ENCODE measurements at places on chromosomes 16 and 17.

DNA sequence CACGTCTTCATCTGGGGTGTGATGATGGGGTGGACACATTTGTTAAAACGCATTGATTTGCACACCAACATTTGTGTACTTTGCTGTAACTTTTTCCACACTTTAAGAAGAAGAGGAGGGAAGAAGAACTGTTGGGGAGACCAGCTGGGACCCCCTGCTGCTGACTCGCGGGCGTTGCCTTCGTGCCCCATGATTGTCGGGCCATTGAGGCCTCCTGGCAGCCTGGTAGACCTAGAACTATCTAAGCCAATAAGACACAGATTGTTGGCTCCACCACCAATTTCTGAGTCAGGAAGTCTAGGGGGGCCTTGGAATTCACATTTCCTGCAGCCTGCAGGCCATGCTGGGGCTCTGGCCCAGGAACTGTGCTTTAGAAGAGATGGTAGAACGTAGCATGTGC is 105.5 kb downstream of the TNFRSF13B start:
- DNase-seq: no peak

DNA sequence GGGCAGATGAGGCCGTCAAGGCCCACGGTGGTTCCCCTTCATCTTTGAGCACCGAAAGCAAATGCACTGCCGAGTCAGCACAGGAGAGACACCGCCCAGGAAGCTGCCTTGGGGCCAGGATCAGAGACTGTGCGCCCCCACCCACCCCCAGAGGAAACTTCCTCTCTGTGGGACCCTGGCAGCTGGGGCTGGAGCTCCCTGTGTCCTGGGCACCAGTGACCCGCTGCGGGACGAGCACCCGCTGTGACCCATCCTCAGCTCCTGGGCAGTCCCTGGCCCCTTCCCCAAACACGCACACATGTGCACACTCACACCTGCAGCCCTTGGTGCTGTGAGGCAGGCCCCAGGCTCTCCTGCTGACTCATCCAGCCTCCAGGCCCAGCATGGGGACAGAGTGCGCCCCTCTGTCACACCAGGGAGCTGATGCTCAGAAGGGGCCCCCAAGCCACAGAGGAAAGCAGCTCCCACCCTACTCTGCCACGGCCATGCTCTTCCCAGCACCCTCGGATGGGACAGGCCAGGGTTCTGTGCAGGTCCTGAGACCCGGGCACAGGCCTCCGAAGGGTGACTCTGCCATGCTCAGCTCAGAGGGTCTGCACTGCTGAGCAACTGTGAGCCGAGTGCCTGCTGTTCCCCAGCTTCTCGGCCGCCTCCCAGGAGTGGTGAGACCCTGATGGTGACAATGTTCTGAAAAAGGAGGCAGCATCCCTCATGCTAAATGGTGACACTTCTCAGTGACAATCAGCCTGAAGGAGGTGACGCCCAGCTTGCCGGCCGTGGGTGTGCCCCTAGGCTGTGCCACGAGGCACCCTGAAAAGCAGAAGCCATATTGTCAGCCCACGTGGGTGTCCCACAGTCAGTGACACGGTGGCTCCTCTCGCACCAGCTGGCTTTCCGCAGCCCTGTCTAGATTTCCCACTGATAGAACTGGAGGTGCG is 3.6 kb downstream of the PIEZO1 start:
- no peak for DNase-seq

- no peak for DNase-seq
Measured at GRCh38 chr16:51157698-51158097, 6.6 kb upstream of the SALL1 start.

GRCh38 chr17:49496183-49496866 is 1.2 kb downstream of the NGFR start:
- peak; percentile 87 for DNase-seq

GRCh38 chr16:31265329-31266245 is 5.8 kb downstream of the ITGAM start:
- DNase-seq: no peak

DNA sequence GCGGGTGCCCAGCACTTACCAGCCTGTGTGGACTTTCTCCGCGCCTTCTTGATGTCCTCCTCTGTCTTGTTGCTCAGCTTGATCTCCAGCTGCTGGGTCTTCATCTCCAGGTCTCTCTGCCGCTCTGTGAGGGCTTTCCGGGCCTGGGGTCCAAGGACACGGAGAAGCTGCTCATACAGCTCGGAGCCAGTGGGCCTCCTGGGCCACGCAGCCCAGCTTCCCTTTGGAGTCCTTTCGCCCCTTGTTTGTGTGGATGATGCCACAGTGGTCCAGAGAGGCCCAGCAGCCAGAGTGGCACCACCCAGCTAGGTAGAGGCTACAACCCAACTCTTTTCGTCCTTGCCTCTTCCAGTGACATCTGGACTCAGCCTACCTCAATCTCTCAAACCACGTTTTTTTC is 20.4 kb upstream of the RCVRN start:
- no peak for DNase-seq

DNA sequence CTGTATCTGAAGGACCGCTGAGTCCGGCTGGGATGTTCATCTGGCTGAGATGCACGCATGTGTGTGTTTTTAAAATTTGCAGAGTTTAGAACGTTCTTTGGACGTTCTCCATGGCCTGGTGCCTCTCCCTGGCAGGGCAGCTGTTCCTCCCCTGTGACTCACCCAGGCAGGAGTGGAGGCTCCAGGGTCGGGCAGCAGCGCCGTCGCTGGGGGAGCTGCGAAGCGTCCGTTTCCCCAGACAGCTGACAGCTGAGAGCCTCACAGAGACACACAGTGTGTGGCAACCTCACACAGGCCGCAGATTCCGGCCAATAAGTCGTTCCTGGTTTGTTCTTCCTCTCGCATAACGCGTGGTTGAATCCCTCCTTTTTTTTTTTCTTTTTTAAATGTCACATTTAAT is 80.6 kb downstream of the OR1D5 start:
- DNase-seq: peak; percentile 83

- DNase-seq: no peak
Measured at GRCh38 chr16:55773859-55774549, 58.9 kb downstream of the CES1 start.

DNA sequence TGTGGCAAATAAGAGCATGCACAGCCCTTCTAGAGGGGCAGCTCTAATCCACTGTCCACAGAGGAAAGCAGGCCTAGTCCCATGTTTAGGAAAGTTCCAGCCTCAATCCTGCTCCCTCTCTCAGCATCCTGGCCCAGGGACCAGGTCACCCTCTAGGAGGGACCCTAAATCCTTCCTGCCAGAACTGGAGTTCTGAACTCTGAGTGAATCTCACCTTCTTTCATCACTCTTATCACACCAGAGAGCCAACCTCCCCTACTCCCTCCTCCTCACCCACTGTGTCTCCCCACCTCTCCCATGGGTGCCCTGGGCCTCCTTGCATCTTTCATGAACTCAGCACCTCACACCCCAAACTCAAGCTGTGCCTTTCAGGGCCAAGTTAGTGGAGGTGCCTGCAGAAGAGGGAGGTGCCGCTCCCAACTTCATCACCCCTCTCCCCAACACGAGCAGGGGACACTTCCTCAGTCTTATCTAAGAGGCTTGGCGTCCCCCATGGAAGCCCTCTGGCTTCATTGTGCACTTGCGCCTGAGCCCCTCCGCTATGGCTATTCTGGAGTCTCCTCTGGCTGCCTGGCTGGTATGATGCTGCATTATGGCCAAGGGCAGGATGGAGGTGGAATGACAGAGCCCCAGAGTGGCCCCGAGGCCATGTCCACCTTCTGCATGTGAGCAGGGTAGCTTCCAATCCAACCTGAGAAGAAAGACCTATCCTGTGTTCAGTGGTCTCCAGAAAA is 31.7 kb downstream of the PIK3R6 start:
- DNase-seq: no peak

GRCh38 chr16:75246504-75247205 is 4.8 kb downstream of the BCAR1 start:
- DNase-seq: no peak

GRCh38 chr17:60601447-60602384 is 1.7 kb downstream of the PPM1D start:
- peak; percentile 77 for DNase-seq

- DNase-seq: no peak
Measured at GRCh38 chr16:89119166-89119621, 25.5 kb downstream of the ACSF3 start.

GRCh38 chr16:4246777-4247459 is 5.0 kb upstream of the SRL start:
- no peak for DNase-seq

- no peak for DNase-seq
Measured at GRCh38 chr17:49162866-49163265, 30.3 kb downstream of the B4GALNT2 start.

Measured in left forelimb (tissue), 1 donor.